ENCODE measurements at places on chromosomes 6 and 20.

DNA sequence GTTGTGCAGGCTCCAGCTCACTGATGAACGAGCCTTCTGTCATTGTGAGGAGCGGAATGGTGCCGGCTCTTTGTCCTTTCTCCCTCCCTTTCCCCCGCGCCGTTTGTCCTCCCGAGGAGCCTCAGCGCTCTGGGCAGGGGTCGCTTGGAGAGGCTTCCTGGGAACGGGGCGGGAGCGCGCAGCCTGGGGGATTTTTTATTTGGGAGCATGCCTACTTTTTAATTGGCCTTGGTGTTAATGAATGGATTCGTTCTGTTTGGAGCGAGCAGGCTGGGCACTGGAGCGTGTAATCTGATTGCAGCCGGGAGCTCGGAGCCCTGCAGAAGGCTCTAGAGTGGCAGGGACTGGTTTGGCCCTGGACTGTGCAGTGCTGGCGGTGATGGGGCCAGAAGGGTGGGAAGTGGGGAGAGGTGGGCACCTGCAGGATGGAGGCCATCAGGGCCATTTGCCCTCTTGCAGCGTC, 118.8 kb downstream of the CDH4 start:
- DNase-seq = no peak

GRCh38 chr20:44832724-44833123, 22.4 kb upstream of the RIMS4 start:
- no peak for DNase-seq

- DNase-seq = no peak
Observed at GRCh38 chr6:144149558-144149893, 791 bp upstream of the STX11 start.

GRCh38 chr6:41306187-41306854, 19.8 kb upstream of the TREM1 start:
- DNase-seq = peak; percentile 40

- no peak for DNase-seq
Observed at GRCh38 chr20:57749869-57750268, 40.1 kb upstream of the PMEPA1 start.

- no peak for DNase-seq
Observed at GRCh38 chr20:12207875-12208274, 290.2 kb downstream of the BTBD3 start.

GRCh38 chr20:62893700-62894099, 32.1 kb upstream of the TCFL5 start:
- DNase-seq = no peak

- no peak for DNase-seq
Observed at GRCh38 chr6:105867821-105868220, 218.3 kb upstream of the PRDM1 start.
